H4 (cell line): ENCODE measurements at places on chromosomes 6 and 20. TPM values are rescaled to one million over a fixed set of nuclear protein-coding genes. Genes with fewer than 3 reads are reported as not detected.

DNA sequence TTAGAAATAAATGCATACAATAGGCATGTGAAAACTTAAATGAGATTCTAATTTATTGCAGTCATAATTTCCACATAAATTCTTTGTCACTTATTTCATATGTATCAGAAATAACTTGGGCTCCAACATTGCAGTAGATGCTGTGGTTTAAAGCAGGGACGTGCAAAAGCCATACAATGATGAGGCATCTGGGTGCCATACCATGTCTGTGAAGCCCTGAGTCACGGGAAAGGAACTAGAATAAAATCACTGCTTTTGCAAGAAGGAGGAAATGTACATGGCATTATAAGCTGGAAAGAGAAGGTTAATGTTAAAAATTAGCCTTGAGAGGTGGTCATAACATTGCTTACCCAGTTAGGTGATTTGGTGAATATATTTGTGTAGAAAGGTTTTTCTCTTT, 180.4 kb downstream of the SASH1 start:
- no peak for DNase-seq

GRCh38 chr6:24394780-24395437, 7.8 kb upstream of the MRS2 start:
- DNase-seq, result peak; percentile 37

DNA sequence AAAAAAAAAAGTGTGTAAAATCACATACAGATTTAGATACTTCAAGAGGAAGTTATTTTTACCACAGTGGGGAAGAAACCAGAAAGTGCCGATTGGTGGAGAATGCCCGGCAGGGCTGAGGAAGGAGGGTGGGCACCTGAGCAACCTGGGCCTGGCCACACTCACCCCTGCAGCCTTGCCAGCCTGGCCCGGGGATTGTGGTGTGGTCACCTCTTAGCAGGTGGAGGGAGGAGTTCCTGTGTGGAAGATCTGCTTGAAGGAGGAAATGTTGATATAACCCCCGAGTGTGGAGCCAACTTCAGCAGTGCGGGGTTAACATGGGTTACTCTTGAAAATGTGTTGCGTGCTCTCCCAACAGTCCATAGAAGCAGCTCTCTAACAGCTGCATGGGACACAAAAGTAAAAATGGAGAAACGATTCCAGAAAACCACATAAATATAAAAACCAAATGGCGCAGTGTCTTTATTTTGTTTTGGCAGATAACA, 14.7 kb downstream of the UST start:
- no peak for DNase-seq

- DNase-seq, result no peak
Observed at GRCh38 chr20:9807136-9807535, 31.7 kb downstream of the PAK5 start.

GRCh38 chr20:20791664-20792568, 79.5 kb upstream of the RALGAPA2 start:
- no peak for DNase-seq

- no peak for DNase-seq
Observed at GRCh38 chr6:169932491-169932890, 181.1 kb downstream of the ERMARD start.

- no peak for DNase-seq
Observed at GRCh38 chr6:31293343-31293742, 21.5 kb upstream of the HLA-C start.

- DNase-seq, result no peak
Observed at GRCh38 chr20:36644032-36644705, 1.8 kb downstream of the SLA2 start.

- DNase-seq, result peak; percentile 86
Observed at GRCh38 chr20:19974630-19975435, 42.3 kb upstream of the NAA20 start.

- no peak for DNase-seq
Observed at GRCh38 chr20:58264271-58264670, 35.8 kb upstream of the ANKRD60 start.

- peak; percentile 94 for DNase-seq
Observed at GRCh38 chr20:44728801-44729443, 13.8 kb downstream of the CCN5 start.

DNA sequence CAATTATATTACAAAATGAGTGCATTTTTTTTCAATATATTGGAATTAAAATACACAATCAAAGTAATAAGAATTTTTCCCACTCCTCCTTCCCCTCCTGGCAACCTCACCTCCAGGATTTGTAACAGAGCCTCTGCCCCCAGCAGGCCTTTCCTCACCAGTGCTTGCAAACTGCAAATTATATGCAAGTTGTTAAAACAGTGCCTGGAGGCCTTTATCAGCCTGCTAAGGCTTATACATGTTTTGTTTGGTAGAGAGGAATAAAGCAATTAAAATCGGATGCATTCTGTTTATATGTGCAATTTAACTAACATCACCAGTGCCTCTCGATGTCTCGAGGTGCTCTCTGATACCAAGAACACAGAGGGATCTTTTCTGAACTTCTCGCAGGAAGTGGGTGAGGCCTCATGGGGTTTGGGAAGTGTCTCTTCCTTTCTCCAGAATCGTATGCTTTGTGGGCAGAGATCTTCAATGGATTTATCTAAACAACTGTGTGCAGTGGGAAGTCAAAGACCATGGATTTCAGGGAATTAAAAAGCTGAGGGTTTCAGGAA, 186.8 kb downstream of the CDH26 start:
- no peak for DNase-seq

DNA sequence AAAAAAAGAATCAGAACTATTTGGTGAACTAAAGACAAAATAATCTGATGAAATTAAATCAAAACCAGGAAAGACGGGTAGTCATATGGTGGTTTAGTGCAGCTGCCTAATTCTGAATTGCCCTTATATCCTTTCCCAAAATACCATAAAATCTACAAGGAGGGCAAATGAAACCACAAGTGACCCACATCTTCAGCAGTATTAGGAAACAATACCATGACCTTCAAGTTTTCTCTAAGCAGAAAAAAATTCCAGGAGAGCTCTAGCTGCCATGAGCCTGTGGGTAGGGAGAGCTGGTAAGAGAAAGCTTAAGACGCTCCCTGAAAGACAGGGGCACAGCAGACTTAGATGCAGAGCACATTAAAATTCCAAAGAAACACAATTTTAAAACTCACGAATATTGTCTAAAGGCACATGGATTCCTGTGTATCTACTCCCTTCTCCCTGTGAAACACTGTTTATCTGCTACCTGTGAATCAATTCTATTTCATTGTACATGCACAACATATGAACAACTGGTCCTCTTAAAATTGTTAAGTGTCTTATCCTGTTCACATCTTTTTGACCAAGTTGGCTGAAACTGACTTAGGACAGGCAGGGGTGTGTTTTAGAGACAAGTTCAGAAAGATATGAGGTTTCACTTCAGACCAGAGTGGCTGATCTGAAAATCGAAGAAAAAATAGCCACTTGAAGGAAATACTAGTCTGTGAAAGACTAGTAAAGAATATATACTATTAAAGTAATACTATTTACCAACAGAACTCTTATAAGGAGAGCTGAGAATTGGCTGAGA, 153.6 kb upstream of the SHLD1 start:
- DNase-seq, result no peak

- DNase-seq, result no peak
Observed at GRCh38 chr20:59149678-59150504, 13.7 kb upstream of the ZNF831 start.

DNA sequence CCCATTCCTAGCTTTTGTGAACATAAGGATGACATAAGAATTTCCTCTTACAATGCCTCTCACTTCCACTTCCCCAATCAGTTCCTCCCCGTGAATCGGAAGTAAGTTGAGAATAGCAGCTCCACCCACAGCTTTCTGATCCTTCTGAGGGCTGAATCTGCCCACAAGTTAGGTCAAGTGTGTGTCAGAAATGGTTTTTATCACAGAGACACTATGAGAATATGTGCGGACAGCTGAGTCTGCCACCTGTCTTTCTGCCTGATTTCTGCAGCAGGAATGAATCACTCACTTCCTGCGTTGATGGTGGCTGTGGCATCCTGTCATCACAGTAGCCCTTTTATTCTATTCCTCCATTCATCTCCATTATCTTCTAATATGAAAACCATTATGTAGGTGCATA, 70.2 kb downstream of the RIN2 start:
- DNase-seq, result peak; percentile 57

DNA sequence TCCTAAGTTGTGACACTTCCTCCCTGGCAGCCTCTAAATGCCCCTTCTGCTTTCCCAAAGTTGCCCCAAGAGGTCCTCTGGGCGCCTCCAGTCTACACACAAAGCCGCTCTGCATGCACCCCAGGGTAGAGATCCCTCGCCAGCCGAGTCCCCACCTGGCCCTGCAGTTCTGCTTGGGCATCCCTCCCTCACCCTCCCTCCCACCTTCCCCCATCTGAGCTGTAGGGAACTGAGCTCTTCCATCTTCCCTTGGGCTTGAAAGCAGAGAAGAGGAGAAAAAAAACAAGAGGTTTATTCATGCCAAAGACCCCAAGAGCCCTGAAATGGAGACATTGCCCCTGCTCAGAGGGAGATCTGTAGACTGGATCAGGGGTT, 5.7 kb upstream of the FGD2 start:
- no peak for DNase-seq

GRCh38 chr6:9428421-9429172, 986.3 kb downstream of the TFAP2A start:
- no peak for DNase-seq

GRCh38 chr6:89411145-89412070, 665 bp downstream of the RRAGD start:
- DNase-seq, result no peak

DNA sequence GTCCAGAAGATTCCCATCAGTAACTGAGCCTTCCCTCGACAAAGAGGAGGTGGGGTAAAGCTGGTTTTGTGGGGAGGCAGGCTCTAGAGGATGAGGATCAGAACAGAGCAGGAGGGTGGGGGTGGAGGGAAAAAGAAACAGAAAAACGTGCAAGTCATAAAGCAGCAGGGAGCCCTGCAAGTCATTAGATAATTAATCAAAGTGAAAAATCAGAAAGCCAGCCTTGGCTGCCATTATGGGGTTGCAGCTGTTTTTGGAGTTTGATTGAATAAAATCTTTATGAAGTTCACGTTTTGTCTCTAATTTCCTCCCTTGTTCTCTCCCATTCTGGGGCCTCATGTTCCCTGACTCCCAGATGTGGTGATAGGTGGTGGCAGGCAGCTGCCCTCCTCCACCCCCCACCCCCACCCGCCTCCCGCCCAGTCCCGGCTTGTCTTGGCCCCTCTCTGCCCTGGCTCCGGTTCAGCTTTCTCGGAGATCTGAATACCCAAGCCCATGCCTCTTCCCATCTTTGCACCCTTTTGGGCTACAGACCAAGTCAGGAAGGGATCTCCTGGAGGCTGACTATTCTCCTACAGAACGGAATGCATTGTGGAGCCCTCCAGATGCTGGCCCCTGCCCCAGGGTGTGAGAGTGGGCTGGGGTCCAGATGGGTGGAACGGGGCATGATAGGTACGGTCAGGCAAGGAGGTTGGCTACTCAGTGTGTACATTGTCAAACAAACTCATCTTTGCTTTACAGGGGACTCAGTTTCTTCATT, 141.8 kb downstream of the CDC5L start:
- no peak for DNase-seq

The CLPSL1 gene
- total RNA-seq, result not detected in 2 replicates

The ANKRD66 gene
- total RNA-seq, result not detected in 2 replicates

The ADTRP gene
- total RNA-seq, result 0.74 TPM in 1 of 2 replicates, not detected in the other

The DDX43 gene
- total RNA-seq, result not detected in 2 replicates

The C6orf163 gene
- total RNA-seq, result 0.12 TPM in 1 of 2 replicates, not detected in the other

The PPP1R11 gene
- total RNA-seq, result 57.8 and 68.7 TPM in 2 replicates

The LKAAEAR1 gene
- 0.60 TPM in 1 of 2 replicates, not detected in the other for total RNA-seq

The RPS6KA2 gene
- total RNA-seq, result 2.1 and 4.6 TPM in 2 replicates

The RAD21L1 gene
- 0.12 TPM in 1 of 2 replicates, not detected in the other for total RNA-seq

The CEP43 gene
- total RNA-seq, result 16.7 and 17.4 TPM in 2 replicates

The SLC22A16 gene
- not detected in 2 replicates for total RNA-seq
